ENCODE measurements at places on chromosomes 2 and 18. TPM values are rescaled to one million over a fixed set of nuclear protein-coding genes. Genes with fewer than 3 reads are reported as not detected.

- DNase-seq: peak; percentile 87
Observed at GRCh38 chr2:195543902-195544894, 112.8 kb upstream of the SLC39A10 start.

DNA sequence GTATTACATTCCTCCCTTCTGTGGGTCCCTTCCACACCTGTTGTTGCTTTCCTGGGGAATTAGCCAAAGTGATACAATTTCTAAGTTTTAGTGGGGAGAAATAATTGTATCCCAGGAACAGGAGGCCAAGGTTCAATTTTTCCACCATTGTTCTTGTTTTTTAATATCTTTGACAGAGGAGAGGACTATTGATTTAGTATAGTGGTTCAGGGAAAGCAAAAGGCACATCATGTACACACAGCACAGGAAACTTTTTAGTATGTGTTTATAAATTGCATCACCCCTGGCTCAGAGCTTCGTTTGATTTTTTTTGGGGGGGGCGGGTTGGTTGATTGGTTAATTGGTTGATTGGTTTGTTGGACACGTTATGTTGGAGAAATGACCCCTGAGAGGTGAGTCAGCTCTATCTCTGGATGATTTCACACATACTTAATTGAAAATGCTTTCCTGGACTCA is 431.6 kb downstream of the PID1 start:
- no peak for DNase-seq

DNA sequence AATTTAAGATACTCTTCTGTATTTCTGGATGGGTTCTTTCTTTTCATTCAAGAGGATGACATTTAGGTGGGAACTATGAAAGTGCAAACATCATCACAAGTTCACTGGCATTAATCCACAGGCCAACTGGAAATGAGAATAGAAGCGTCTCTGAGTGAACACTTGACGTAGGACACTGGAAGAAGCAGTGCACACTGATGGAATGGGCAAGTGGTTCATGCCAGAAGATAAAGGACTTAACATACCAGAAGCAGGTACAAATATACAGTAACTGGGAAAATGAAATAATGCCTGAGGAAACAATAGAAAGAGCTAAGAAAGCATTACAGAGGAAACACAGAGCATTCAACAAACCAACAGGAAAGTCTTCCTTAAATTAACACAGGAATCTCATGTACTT is 120.9 kb upstream of the CCDC195 start:
- no peak for DNase-seq

DNA sequence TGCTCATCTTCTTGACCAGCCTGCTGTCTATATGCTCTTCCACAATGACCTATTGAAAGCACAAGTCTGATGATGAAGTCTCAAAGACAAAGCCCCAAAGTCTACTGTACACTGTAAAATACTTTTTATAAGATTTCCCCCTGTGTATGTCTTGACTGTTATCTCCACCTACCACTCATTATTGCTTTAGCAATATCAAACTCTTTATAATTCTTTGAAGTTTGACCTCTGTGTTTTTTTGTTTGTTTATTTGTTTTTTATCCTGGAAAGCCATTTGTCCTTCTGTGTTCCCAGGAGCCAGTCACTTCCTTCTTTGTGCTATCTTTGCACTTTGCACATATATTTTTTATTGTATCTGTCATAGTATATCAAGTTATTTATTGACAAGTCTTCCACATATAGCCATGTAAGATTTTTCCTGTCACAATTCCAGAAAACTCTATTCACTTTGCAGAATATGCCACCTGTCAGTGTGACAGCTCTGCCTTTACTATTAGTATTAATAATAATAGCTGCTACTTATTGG is 66.3 kb downstream of the RND3 start:
- no peak for DNase-seq

DNA sequence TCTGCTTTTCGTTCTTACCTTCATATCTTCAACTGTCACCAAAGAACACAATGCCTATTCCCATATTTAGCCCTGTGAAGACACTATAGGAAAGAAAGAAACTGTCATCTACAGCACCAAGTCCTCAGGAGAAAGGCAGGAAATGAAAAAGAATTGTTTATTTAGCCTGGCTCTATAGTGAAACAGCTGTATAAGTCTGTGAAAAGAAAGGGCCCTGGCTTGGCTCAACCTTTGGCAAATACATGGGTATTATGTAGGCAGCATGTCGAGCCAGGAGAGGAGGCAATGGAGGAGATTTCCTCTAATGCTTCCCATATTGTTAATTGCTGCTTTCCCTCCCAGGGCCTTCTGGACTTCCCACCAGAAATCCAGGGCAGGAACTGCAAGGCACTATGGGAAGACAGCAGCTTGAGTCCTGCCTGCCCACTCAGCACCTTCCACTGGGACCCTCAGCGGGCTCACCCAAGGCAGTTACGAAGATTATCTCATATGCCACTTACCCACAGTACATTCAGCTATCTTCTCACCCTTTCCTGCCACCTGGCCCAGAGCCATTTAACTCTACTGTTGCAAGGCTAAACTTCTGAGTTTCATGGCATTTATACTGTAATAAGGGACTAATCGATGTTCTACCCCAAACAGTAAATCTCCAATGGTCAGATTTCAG is 30.1 kb downstream of the SLC8A1 start:
- DNase-seq: no peak

DNA sequence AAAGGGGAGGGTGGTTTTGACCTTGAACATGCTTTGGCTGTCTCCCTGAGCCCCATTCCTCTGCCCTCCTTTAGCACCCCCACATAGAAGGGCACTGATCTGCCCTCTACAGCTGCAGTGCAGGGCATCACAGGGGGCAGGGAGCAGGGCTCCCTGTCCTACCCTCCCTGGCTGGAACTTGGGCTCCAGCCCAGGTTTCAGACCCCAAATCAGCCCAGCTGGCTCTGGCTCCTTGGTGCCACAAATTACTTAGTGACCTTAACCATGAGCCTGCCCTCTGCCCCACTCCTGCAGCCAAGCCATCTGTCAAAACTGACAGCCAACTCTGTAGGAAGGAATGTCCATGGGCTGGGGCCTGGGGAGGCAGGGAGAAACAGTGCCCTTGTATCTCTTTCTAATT is 105.6 kb downstream of the MAPK4 start:
- no peak for DNase-seq

GRCh38 chr2:134119713-134120405 is 134.0 kb upstream of the MGAT5 start:
- peak; percentile 91 for DNase-seq

- DNase-seq: no peak
Observed at GRCh38 chr2:217806482-217806765, 196.4 kb downstream of the TNS1 start.

- DNase-seq: no peak
Observed at GRCh38 chr18:49142216-49142615, 191.5 kb upstream of the SMAD7 start.

GRCh38 chr2:222792001-222792611 is 68.7 kb upstream of the ACSL3 start:
- DNase-seq: no peak

DNA sequence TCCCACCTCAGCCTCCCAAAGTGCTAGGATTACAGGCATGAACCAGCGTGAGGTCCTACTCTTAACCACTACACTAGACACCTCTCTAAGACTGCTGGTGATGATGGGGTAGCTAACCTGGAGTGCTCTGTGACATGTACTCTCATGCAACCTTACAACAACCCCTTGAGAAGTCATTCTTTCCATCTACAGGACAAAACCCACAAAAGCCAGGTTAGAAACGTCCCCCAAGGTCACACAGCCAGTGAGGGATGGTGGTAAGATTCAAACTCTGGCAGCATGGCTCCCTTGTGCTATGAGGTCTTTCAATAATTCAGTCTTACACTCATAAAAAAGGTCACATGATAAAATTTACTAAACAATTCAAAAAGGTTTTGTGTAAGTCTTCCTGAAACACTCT is 94.8 kb upstream of the SERTAD2 start:
- no peak for DNase-seq

DNA sequence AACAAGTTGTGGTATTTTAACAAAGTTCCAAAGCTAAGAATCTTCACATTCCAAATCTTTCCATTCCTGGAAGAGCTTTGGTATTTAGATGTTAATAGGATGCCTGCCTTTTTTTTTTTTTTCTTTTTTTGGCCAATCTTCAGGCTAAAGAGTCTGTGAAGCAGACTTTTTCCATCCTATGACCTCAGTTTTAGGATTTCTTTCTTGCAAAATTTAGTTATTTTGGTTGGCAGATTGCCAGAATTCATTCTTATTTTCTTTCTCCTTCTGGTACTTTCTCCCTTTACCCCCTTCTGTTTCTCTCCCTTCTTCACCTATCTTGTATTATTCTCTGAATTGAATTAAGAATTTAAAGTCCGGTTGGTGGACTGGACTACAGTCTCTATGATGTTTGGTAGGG is 217.8 kb upstream of the REV1 start:
- DNase-seq: no peak

DNA sequence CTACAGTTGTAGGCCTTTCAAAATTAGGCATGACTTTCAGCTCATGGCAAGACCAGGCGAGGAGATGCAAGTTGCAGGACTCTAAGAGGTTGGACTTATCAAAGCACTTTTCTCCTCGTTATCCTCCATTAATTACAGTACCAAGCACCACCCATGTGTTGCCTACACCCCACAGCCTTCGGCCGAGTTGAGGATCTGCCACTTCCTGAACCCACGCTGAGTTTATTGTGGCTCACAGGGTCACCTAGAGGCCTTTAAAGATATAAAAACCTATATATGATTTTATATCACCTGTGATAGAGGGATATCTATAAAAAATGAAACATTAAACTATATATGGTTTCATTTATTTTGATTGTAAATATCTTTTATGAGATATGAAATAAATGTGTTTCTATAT is 2.6 kb downstream of the UGT1A10 start:
- no peak for DNase-seq

GRCh38 chr2:39228413-39229209 is 15.2 kb downstream of the CDKL4 start:
- no peak for DNase-seq

DNA sequence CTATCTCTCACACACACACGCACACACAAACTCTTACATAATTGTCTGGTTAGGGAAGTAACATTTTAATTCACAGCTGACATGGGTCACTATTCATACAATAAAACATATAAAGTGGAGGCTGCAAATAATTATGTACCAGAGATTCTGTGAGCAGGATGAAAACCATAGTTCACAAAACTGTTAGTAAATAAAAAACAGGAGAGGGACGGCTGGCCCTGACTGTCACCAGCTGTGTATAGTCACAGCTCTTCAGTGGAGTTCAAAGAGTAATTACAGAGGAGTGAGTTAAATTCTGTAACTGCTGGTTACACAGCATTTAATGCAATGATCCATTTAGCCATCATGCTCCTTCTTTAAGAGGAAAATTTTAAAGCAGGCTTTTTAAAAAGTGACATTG is 76.9 kb downstream of the NRXN1 start:
- no peak for DNase-seq

DNA sequence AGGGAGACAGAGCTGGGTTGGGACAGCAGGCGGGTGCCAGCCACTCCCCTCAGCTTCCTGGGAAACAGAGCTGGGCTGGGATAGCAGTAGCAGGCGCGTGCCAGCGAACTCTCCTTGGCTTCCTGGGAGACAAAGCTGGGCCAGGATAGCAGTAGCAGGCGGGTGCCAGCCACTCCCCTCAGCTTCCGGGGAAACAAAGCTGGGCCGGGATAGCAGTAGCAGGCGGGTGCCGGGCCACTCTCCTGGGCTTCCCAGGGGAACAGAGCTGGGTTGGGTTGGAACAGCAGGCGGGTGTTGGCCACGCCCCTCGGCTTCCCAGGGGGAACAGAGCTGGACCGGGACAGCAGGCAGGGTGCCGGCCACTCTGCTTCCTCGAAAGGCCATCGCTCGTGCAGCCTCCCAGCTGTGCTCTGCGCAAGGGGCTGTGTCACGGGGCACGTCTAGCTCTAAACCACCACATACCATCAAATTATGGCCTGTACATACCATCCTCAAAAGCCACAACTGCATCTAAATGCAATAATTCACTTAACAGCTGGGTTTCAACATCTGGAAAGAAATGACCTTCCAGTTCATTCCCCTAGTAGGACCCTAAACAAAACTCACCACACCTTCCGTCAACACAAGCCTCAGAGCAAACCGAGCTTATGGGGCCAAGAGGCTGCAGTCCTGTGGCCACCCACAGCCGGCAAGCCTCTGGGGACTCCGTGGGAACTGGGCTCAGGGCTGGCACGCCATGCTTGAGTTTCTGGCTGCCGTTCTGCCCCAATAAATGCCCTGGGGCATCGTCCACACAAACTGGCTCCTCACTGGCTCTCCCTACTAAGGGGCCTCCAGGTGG is 228.3 kb downstream of the TWIST2 start:
- DNase-seq: no peak

DNA sequence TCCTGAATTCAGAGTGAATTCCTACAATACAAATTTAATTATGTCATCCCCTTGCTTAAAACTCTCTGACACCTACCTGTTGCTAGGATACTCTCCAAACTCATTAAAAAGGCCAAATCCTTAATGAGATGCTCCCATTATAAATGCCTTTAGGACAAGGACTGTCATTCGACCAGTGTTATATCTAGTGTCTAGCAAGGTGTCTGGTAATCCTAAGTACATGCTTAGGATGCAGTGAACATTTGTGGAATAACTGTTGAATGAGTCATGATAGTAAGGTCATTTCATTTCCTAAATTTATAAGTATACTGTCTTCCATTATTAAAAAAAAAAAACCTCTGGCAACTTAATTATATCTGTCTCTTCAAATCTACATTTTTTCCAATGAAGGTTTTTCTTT is 588.9 kb upstream of the NRXN1 start:
- peak; percentile 1 for DNase-seq

- DNase-seq: no peak
Observed at GRCh38 chr2:1864301-1864980, 120.1 kb upstream of the PXDN start.

DNA sequence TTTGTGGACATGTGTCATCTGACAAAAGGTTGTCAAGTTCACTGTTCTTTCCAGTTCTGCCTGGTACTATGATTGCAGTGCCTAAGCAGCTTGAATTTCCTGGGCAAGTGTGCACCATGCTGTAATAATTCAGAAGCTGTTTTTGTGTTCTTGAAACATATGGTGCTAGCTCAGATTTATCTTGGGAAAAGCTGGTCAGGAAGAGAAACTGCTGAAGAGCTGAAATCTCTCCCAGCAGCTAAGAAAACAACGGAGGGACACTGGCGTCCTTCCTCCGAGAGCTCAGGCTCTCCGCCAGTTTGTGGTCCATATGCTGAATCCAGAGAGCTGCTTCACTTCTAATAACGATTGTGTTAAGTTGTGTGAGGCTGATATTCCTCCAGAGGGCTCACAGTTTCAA is 642.0 kb downstream of the DPP10 start:
- no peak for DNase-seq

GRCh38 chr2:222038067-222038802 is 260.6 kb downstream of the PAX3 start:
- peak; percentile 4 for DNase-seq

GRCh38 chr2:205695460-205695991 is 13.2 kb downstream of the NRP2 start:
- no peak for DNase-seq

Gene CPS1
- total RNA-seq: 0.95 TPM

Gene IL36A
- not detected for total RNA-seq

Gene LBX2
- total RNA-seq: 28.5 TPM

Gene ADCYAP1
- not detected for total RNA-seq

Gene VSNL1
- total RNA-seq: 52.5 TPM

Gene CASP10
- 8.5 TPM for total RNA-seq

Gene ANO7
- total RNA-seq: 1.1 TPM

Gene CD8A
- total RNA-seq: not detected

Gene CYTIP
- not detected for total RNA-seq

Gene SIX3
- total RNA-seq: not detected
